Effector CD8-positive, alpha-beta T cell (primary cell): ENCODE measurements at places on chromosomes 6 and 20.
A peak's percentile ranks its signal among the peaks of the same experiment; 100 is the strongest.

DNA sequence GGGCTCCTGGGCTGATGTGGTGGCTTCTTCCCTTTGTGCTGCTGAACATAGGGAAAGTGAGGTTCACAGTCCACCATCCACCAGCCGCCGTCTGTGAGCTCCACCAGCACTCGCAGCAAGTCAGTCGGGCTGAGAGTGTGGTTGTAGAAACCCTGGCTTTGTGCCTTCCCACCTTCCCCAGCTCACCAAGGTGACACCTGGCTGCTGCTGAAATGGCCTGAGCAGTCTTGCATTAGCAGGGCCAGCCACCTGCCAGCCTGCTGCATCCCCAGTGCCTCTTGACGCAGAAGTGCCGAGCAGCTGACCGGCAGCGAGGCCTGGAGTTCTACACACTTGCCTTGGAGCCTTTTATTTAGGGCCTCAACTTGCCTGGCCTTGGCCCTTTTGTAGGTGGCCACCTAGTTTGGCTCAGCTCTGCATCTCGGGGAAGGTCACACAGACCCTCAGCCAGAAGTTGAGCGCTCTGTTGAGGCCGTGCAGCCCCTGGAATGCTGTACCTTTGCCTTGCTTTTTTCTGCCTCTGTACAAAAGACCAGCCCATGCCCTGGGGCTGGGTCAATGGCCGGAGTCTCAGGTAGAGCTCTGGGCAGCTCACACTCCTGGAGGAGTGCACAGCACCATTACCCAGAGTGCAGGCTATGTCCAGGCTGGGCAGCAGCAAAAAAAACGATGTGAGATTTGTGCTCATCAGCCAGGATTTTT is 76.5 kb downstream of the PTPN1 start:
- DNase-seq, result no peak

- DNase-seq, result no peak
Observed at GRCh38 chr6:75896526-75896925, 147.5 kb downstream of the MYO6 start.

GRCh38 chr6:131937226-131937625 is 13.9 kb downstream of the CCN2 start:
- DNase-seq, result no peak

- no peak for DNase-seq
Observed at GRCh38 chr6:127464161-127464880, 5.1 kb upstream of the KIAA0408 start.

DNA sequence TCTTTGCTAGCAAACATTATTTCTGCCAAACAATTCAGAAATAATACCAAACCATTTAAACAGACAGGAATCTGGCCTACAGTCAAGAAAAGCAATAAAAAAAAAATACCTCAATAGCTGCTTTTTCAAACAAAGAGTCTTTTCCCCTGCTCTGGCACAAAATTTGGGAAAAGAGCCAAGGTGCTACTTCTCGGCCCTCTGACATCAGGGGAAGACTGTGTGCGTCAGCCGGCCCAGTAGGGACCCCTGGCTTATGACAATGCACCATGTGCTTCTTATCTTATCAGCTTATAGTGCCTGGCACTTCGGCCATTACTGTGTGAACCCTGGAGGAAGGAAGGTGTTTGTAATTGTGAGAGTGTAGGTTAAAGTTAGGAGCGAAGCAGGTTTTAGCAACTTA is 89.4 kb downstream of the PDE10A start:
- no peak for DNase-seq

DNA sequence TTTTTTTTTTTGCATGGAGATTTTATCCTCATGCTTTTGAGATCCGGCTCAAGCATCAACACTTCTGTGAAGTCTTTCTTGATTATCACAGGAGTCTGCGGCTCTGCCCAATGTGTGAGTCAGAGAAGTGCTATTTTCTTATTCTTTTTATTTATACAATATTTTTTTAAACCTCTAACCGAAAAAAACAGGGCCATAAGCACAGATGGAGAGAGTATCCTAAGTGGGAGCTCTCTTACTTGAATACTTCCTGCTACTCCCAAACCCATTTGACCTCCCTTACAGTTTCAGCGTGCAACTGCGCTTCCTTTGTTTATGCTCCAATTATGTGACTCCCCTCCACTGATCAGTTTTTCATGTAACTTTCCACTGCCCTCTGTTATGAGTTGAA is 8.7 kb upstream of the ATXN1 start:
- no peak for DNase-seq

GRCh38 chr6:36392621-36393020 is 5.2 kb upstream of the ETV7 start:
- DNase-seq, result no peak

- DNase-seq, result no peak
Observed at GRCh38 chr6:157672726-157673412, 150.2 kb upstream of the SNX9 start.

DNA sequence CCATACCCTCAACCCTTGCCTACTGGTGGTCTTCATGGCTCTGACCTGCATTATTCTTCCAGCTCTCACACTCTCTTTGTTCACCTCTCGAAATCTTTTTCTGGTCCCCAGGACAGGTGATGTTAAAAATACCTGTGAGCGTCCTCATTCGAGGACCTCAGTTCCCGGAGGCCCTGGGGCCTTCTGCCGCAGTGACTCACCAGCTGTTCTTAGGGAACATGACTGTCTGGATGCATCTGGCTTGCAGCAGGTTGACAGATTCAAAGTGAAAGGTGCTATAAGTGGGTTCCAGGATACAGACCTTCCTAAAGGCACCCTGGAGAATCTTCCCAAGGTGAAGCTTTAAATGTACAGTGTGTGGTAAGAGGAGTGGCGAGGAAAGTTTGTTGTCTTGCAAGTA is 210.4 kb upstream of the KCNG1 start:
- DNase-seq, result no peak

DNA sequence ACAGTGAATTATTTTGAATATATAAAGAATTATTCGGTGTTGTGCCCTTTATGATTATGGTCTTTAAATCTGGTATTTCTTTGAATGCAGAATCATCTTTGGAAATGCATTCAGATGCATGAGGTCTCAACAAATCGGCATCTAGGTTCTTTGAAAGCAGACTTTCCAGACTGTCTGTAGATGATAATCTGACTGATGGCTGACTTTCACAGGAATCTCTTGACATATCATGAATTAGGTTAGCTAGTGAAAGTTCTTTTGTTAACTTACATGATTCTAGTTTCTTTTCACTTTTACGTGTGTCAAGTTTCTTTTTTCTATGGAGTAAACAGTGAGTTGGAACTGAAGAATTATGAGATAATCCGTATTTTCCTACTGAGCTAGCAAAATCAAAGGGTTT is 17.1 kb downstream of the HBS1L start:
- no peak for DNase-seq

GRCh38 chr6:52063584-52064344 is 23.6 kb downstream of the PKHD1 start:
- peak; percentile 6 for DNase-seq

DNA sequence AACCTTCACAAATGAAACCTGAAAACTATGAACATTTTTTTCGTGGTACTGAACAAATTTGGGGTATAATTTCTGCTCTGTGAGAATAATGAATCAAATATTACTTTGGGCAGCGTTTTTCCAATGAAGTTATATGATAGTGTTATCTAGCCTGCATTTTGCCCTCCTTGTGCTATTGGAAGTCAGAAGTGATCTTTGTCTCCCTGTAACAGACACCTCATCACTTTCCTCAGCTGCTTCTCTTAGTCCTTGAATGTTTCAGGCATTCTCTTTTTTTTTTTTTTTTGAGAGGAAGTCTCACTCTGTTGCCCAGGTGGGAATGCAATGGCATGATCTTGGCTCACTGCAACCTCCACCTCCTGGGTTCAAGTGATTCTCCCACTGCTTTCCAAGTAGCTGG is 10.2 kb downstream of the DDX27 start:
- no peak for DNase-seq

DNA sequence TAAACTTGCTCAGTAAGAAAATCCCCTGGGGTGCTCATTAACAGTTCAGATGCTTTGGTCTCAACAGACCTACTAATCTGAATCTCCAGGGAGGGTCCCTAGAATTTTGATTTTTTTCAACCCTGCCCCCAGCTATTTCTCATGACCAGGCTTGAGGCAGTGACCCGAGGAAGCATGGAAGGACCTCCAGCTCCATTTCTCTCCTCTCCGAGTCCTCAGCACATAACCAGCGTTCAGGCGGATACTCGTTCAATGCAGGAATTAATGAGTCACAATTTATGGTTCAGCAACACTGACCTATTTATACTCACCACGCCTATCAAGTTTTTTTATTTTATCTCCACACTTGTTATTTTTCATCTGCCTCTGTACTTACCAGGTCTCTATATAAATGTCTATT is 369.2 kb upstream of the CDH4 start:
- no peak for DNase-seq

DNA sequence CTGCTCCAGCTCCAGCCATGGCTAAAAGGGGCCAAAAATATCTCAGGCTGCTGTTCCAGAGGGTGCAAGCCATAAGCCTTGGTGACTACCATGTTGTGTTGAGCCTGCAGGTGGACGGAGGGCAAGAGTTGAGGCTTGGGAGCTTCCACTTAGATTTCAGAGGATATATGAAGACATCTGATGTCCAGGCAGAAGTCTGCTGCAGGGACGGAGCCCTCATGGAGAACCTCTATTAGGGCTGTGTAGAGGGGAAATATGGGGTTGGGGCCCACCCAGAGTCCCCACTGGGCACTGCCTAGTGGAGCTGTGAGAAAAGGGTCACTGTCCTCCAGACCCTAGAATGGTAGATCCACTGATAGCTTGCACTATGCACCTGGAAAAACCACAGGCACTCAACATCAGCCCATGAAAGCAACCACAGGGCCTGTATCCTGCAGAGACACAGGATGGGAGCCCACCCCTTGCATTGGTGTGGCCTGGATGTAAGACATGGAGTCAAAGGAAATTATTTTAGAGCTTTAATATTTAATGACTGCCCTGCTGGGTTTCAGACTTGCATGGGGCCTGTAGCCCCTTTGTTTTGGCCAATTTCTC is 70.5 kb downstream of the NINL start:
- no peak for DNase-seq

- no peak for DNase-seq
Observed at GRCh38 chr20:40776466-40777457, 87.7 kb upstream of the MAFB start.
